ENCODE measurements at places on chromosomes 4 and X.
A peak's percentile ranks its signal among the peaks of the same experiment; 100 is the strongest.

DNA sequence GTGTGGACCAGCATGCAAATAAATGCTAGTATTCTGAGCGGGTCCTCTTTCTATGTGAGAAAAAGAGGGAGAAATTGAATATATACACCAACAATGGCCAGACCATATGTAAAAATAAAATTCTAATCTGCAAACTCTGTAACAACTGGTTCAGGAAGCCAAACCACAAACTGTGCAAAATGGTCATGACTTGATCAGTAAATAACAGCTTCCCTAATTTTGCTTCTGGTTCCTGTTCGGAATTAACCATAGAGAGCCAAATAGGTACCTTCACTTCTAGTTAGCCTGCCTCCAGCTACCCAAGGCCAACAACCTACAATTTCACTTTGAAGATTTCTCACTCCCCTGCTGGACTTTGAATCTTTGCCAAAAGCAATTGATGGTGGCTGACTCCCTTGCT lies 1313.2 kb downstream of the ADGRL3 start:
- no peak overlapping the region for H3K4me3 ChIP-seq
- H3K27ac ChIP-seq: no peak overlapping the region
- DNase-seq: no peak
- H3K4me1 ChIP-seq: no peaks in the 10 kb centered on the region
- H3K36me3 ChIP-seq: no peaks in the 10 kb centered on the region
- no peaks in the 10 kb centered on the region for H3K27me3 ChIP-seq

DNA sequence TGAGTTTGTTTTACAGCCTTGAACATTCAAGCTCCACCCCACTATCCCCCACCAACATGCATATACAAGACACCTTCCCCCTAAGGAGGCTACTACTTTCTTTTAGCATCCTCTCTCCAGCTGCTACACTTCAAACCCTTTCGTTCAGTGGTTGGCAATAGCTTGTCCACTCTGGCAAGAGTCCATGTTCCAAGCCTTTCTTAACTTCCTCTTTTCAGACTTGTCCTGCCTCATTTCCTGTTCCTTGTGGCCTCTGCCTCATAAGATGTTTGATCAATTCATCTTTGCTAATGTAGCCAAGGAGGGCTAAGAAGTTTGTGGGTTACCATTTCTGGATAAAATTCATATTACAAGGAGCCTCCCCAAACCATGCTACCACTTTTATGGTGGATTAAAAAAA lies 20.8 kb upstream of the ZCCHC12 start:
- no peak overlapping the region for H3K4me3 ChIP-seq
- H3K36me3 ChIP-seq: no peaks in the 10 kb centered on the region
- no peaks in the 10 kb centered on the region for H3K4me1 ChIP-seq
- no peak overlapping the region for H3K27ac ChIP-seq

DNA sequence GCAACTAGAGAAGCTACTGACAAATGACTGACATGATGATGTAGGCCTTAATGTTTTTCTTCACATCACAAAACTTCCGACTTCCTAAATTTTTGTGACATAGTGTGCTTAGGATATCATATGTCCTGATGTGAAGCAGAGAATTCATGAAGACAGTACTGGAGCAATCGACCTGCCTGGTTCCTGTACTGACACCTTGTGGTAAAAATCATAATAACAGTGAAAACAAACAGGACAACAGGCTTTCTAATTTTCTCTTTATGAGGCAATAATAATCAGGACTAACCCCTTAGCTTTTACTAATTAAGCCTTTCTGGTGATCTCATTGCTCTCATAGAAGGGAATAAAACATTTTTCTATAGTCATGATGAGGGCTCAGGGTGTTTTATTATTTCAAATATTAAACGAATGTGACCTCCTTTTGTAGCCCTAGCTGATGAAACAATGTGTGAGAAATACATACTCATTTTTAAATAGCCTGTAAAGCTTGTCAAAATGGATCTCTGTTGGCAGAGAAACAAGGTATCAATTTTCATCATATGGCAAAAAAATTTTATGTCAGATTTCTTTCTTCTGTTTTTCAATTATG lies 158.4 kb downstream of the TENT5D start:
- no peaks in the 10 kb centered on the region for H3K36me3 ChIP-seq
- no peak overlapping the region for H3K27ac ChIP-seq
- no peak for DNase-seq
- H3K27me3 ChIP-seq: no peaks in the 10 kb centered on the region
- no peaks in the 10 kb centered on the region for H3K4me1 ChIP-seq

- H3K4me1 ChIP-seq: no peaks in the 10 kb centered on the region
- no peaks in the 10 kb centered on the region for H3K36me3 ChIP-seq
- H3K27me3 ChIP-seq: no peaks in the 10 kb centered on the region
- DNase-seq: no peak
- H3K27ac ChIP-seq: no peak overlapping the region
Measured at GRCh38 chr4:72365981-72366380, 203.0 kb downstream of the ADAMTS3 start.

DNA sequence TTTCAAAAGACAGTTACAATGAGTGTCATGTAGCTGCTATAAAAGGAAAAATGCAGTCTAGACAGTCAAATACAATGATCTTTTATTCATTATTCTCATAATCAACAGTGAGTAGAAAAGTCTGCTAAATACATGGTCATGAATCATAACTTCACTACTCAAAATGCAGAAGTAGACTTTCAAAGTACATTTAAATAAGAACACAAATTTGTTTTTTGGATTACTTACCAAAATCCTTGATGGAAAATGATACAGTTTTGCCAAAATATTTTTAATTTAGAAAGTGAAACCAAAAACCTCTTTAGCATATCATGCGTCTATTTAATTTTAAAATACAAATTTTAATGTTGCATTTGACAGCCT lies 4.9 kb downstream of the ACSL4 start:
- H3K27me3 ChIP-seq: no peaks in the 10 kb centered on the region
- DNase-seq: no peak
- H3K4me3 ChIP-seq: peak overlapping the region; percentile 12
- no peaks in the 10 kb centered on the region for H3K4me1 ChIP-seq
- H3K36me3 ChIP-seq: no peaks in the 10 kb centered on the region

GRCh38 chr4:4631150-4631549 lies 89.3 kb upstream of the STX18 start:
- H3K4me1 ChIP-seq: no peaks in the 10 kb centered on the region
- H3K27me3 ChIP-seq: no peaks in the 10 kb centered on the region
- no peak overlapping the region for H3K4me3 ChIP-seq
- H3K27ac ChIP-seq: no peak overlapping the region

GRCh38 chrX:50762578-50762977 lies 51.4 kb downstream of the SHROOM4 start:
- no peaks in the 10 kb centered on the region for H3K36me3 ChIP-seq
- H3K4me1 ChIP-seq: no peaks in the 10 kb centered on the region
- no peak overlapping the region for H3K4me3 ChIP-seq
- no peak overlapping the region for H3K27ac ChIP-seq
- no peak for DNase-seq

- no peak for DNase-seq
- H3K36me3 ChIP-seq: no peaks in the 10 kb centered on the region
- no peaks in the 10 kb centered on the region for H3K27me3 ChIP-seq
- H3K4me3 ChIP-seq: no peak overlapping the region
Measured at GRCh38 chr4:176464748-176465147, 145.0 kb downstream of the SPCS3 start.

GRCh38 chr4:143188136-143189088 lies 3.7 kb downstream of the USP38 start:
- peak overlapping the region; percentile 77 for H3K4me3 ChIP-seq
- no peak for DNase-seq
- H3K4me1 ChIP-seq: peaks cover 21% of the 10 kb centered on the region
- H3K36me3 ChIP-seq: peaks cover 7% of the 10 kb centered on the region
- H3K27ac ChIP-seq: no peak overlapping the region

- no peak overlapping the region for H3K4me3 ChIP-seq
- no peaks in the 10 kb centered on the region for H3K27me3 ChIP-seq
- no peaks in the 10 kb centered on the region for H3K36me3 ChIP-seq
- no peak overlapping the region for H3K27ac ChIP-seq
- H3K4me1 ChIP-seq: no peaks in the 10 kb centered on the region
- no peak for DNase-seq
Measured at GRCh38 chr4:156190615-156191014, 236.9 kb upstream of the CTSO start.

DNA sequence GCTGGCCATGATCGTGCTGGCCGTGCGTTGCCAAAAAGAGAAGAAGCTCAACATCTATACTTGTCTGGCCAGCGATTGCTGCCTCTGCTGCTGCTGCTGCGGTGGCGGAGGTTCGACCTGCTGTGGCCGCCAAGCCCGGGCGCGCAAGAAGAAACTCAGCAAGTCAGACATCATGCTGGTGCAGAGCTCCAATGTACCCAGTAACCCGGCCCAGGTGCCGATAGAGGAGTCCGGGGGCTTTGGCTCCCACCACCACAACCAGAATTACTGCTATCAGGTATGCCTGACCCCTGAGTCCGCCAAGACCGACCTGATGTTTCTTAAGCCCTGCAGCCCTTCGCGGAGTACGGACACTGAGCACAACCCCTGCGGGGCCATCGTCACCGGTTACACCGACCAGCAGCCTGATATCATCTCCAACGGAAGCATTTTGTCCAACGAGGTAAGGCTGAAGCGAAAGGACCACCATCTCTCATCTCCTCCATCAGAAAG lies 3.3 kb downstream of the PCDH10 start:
- H3K4me1 ChIP-seq: no peaks in the 10 kb centered on the region
- no peaks in the 10 kb centered on the region for H3K36me3 ChIP-seq
- DNase-seq: no peak
- no peaks in the 10 kb centered on the region for H3K27me3 ChIP-seq
- peak overlapping the region; percentile 58 for H3K4me3 ChIP-seq

- no peak overlapping the region for H3K27ac ChIP-seq
- no peak for DNase-seq
- peaks cover 5% of the 10 kb centered on the region for H3K4me1 ChIP-seq
- H3K4me3 ChIP-seq: no peak overlapping the region
- H3K27me3 ChIP-seq: no peaks in the 10 kb centered on the region
- peaks cover 3% of the 10 kb centered on the region for H3K36me3 ChIP-seq
Measured at GRCh38 chrX:153336988-153337387, 3.0 kb downstream of the ZNF275 start.

- peak; percentile 94 for DNase-seq
- H3K36me3 ChIP-seq: no peaks in the 10 kb centered on the region
- H3K27me3 ChIP-seq: no peaks in the 10 kb centered on the region
Measured at GRCh38 chr4:3708103-3708510, 58.1 kb upstream of the ADRA2C start.

DNA sequence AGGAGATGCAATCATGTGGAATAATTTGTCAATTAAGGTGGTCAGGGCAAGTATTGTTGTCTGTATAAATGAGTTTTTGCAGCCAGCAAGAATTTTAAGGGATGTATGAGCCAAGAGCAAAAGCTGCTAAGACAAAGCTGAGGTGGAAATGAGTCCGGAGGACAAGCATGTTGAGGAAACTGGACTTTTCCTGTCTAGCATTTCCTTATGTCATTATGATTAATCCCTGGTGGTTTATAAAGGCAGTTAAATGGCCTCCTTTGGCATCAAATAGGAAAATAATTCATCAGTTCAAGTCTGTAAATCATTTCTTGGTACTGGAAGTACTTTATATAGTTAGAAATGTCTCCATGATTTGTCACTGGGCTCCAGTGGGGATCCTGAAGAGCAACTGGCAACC lies 61.6 kb upstream of the TEX13A start:
- H3K27me3 ChIP-seq: no peaks in the 10 kb centered on the region
- H3K27ac ChIP-seq: no peak overlapping the region
- H3K4me3 ChIP-seq: no peak overlapping the region
- no peaks in the 10 kb centered on the region for H3K4me1 ChIP-seq
- no peaks in the 10 kb centered on the region for H3K36me3 ChIP-seq

DNA sequence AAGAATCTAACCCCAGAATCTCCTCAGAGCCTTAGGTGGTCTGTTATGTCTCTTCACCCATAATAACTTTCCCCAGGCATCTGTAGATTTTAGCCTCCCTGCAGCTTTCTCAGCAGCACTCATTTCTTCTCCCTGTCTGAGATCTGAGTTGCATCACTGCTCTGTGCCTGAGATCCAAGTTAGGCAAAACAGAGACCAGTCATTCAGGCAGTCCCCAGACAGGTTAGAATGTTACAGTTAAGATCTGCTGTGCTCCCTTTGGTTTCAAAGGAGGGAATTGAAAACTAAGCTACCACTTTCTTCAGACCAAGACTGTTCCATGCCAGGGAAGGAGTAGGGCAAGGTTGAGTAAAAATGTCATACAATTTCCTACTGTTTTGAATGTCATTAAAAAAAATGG lies 65.3 kb downstream of the TENT5D start:
- H3K4me3 ChIP-seq: no peak overlapping the region
- no peak for DNase-seq
- no peaks in the 10 kb centered on the region for H3K4me1 ChIP-seq
- no peaks in the 10 kb centered on the region for H3K27me3 ChIP-seq
- no peaks in the 10 kb centered on the region for H3K36me3 ChIP-seq
- no peak overlapping the region for H3K27ac ChIP-seq

- DNase-seq: no peak
- H3K4me1 ChIP-seq: no peaks in the 10 kb centered on the region
- no peak overlapping the region for H3K4me3 ChIP-seq
- no peaks in the 10 kb centered on the region for H3K27me3 ChIP-seq
- no peaks in the 10 kb centered on the region for H3K36me3 ChIP-seq
Measured at GRCh38 chrX:10508891-10509290, 111.5 kb downstream of the MID1 start.

GRCh38 chrX:38941675-38942074 lies 140.4 kb downstream of the MID1IP1 start:
- no peak overlapping the region for H3K4me3 ChIP-seq
- H3K4me1 ChIP-seq: no peaks in the 10 kb centered on the region
- peak overlapping the region; percentile 48 for H3K27ac ChIP-seq
- H3K36me3 ChIP-seq: no peaks in the 10 kb centered on the region
- no peaks in the 10 kb centered on the region for H3K27me3 ChIP-seq

DNA sequence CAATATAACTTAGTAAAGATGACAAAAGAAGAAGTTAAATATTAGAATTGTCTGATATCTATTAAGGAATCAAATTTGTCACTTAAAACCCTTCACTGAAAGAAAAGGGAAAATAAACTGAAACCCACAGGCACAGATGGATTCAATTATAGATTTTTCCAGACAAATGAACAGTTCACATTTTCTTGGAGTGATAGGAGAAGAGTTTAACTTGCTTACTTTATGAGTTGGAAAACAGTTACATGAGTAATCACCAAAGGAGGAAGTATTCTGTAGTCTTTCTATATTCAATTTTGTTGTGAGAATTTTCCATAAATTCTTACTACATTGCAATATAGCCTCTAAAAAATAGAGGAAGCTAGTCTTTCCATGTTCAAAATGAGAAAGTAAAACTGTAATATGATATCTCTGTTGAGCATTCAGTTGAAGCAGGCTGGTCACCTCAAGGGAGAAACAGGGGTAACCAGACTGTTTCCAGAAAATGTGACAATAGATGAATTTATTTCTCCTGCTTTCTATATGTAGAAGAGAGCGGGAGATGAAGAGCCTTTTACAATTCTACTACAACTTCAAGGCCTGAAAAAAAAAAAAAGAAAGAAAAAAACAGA lies 330.3 kb upstream of the EPHA5 start:
- DNase-seq: no peak
- H3K27ac ChIP-seq: no peak overlapping the region
- H3K27me3 ChIP-seq: no peaks in the 10 kb centered on the region
- H3K36me3 ChIP-seq: no peaks in the 10 kb centered on the region

DNA sequence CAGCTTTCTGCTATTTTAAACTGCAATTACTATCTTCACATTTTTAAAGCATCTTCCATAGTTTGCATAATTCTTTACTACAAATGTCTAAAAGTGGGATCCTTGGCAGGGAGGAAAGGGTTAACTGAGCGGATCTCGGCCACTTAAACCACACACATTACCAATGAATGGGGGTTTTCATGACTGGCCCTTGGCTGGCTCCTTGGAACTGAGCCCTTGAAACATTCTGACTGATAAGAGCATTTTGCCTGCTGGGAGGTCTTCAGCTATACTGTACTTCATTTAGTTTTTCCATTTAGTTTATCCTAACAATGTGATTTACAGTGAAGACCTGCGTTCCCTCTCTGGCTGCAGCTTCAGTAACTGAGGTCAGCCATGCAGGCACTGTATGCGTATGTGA lies 31.7 kb upstream of the MFAP3L start:
- DNase-seq: no peak
- no peak overlapping the region for H3K27ac ChIP-seq
- no peaks in the 10 kb centered on the region for H3K27me3 ChIP-seq
- H3K4me1 ChIP-seq: no peaks in the 10 kb centered on the region
- H3K36me3 ChIP-seq: peaks cover 2% of the 10 kb centered on the region

Measured in ascending aorta (tissue), 2 donors.